ENCODE measurements at places on chromosomes 16 and 17. TPM values are rescaled to one million over a fixed set of nuclear protein-coding genes. Genes with fewer than 3 reads are reported as not detected.

Gene KRT33A
- not detected for total RNA-seq

DNA sequence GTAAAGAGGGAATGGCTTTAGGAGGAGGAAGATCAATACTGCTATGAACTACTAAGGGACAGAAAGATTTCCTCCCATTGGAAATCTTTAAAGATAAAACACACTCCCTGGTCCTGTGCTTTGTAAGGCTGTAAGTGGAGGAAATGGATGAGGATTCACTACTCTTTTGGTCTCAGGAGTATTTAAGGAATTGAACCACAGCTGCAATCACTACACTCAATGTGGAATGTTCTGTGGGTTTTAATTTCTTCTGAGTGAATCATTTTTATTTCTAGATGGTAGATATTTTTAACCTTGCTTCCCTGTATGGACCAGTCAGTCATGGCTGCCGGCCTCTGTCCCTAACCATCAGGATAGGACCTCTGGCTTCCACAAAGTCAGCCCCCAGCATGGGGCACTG, 65.6 kb downstream of the SDR42E1 start:
- no peak for DNase-seq

GRCh38 chr17:28166478-28166877, 124.0 kb downstream of the NLK start:
- no peak for DNase-seq

Gene STAT5A
- total RNA-seq: 91.0 TPM

DNA sequence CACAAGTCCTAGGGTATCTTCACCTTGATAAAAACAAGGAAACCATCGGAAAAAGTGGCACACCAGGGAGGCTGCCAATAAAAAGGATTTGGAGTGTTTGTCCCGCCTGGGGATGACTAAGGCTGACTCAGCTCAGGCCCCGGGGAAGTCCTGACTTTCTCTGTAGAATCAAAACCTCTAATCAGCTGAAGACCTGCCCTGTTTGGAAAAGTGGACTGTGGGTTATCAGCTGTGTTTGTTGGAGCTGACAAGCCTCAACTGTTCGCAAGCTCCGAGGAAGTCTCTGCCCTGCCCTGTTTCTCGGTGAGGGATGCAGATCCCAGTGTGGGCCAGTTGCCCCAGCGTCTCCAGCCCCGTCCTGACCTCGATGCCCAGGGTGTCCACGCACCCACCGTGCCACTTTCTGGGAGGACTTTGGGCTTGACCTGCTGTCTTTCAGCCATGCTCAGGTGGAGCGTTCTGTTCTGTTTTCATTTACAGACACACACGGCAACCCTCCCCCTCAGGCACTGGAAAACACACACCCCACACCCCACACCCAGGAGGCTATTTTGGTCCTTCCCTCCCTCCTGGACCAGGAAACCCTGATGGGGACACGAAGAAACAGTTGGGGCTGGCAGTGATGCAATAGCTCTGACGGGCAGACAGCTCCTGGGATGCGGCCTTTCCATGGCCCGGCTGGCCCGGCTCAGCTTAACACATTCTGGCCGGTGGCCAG, 27.6 kb upstream of the PITPNA start:
- no peak for DNase-seq

DNA sequence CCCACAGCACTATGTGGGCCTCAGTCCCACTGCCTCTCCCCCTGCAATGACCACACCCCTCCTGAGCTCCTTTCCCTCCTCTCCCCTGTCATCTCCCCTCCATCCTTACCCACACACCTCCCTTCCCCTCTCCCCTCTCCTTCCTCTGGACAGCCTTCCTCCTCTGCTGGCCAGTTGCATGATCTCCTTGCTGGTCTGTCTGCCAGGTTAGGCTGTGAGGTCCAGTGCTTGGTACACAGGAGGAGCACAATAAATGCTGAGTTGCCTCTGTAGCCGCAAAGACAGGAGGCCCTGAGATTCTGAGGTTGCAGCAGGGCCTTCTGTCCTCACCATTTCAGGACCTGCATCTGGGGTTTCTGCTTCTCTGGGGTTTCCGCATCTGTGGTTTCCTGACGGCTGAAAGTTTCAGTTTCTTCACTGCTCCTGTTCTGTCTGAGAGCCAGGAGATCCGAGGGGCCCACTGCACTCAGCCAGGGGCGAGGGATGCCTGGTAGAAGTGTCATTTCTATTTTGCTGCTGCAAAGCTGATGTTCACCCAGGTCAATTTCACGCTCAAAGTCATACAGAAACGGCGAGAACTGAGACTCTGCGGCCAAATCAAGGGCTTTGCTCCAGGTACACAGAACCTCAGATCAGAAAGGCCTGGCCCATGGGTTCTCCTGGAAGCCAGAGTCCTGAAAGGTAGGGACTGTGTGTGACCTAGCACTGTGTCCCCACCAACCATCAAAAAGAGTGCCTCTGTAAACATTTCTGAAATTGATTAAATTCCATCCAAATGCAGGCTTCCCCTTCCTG, 4.6 kb upstream of the SLC12A3 start:
- DNase-seq: no peak

GRCh38 chr16:54246454-54246821, 40.1 kb downstream of the IRX3 start:
- no peak for DNase-seq

GRCh38 chr17:74374858-74375257, 7.6 kb downstream of the GPR142 start:
- no peak for DNase-seq

DNA sequence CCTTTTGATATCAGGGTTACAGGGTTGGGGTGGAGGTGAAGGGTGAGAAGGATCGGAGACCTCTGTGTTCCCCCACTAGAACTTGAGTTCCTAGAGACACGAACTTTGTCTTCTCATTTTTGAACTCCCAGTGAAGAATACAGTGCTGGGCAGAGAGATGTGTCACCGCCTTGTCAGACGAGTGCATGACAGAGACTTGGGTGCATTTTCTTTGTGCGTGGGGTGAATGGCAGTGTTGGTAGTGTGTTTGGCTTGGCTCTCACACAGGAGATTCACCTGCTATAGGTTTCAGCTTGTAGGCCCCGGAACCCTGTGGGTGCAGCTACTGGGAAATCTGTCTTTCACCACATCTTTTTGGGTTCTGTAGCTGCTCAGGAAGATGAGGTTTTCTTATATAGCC, 40.0 kb upstream of the CCR7 start:
- no peak for DNase-seq

GRCh38 chr16:78664811-78665772, 565.6 kb downstream of the WWOX start:
- no peak for DNase-seq

Gene CLEC19A
- not detected for total RNA-seq

DNA sequence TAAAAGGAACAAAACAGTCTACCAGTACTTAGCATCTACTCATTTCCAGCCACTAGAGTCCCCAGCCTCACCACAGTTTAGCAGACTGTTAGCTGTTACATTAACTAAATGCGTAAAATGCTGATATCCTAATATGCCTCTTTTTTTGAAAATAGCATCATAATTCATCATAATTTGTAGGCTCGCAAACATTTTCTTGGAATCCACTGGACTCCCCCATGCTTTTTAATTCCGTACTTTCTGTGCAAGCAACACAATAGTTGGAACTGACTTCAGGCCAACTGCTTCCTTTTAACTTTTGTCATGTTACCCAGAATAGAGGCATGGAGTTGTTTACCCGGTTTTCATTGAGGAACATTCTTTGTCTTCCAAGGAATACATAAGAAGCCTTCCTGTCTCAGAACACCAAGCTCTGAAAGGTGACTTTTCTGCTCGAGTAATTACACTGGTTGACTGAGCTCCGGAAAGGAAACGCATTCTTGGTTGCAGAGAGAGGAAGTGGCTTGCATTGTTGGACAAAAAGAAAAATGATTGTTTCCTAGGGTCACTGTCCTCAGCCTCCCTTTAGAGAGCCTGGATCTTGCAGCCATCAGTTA, 30.9 kb upstream of the SEC14L1 start:
- DNase-seq: no peak

GRCh38 chr16:1084971-1085370, 11.1 kb downstream of the C1QTNF8 start:
- no peak for DNase-seq

Gene MILR1
- total RNA-seq: 6.5 TPM

- no peak for DNase-seq
Observed at GRCh38 chr16:77541165-77541564, 106.3 kb upstream of the ADAMTS18 start.

- no peak for DNase-seq
Observed at GRCh38 chr17:49277638-49278037, 47.1 kb upstream of the PHOSPHO1 start.

Gene HOXB4
- 5.0 TPM for total RNA-seq

GRCh38 chr16:89201439-89202377, 1.4 kb upstream of the SLC22A31 start:
- DNase-seq: peak; percentile 75

- DNase-seq: no peak
Observed at GRCh38 chr17:40099619-40100418, 570 bp downstream of the NR1D1 start.

DNA sequence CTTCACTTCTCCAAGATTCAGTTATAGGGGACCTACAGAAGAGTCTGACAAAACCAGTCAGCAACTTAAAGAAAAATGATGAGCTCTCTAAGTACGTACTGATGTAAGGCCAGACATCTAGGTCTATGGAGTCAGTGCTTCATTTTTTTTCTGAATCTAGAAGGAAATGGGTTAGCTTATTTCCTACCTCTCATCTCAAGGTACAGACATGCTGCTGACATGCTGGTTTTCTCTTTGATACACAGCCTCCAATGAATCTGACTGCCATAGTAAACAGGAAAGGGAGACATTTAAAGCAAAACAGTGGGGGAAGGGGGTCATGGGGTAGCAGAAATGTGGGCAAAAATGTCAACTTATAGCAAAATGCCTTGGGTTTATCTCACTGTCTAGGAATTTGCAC, 16.4 kb downstream of the CDR2 start:
- no peak for DNase-seq

DNA sequence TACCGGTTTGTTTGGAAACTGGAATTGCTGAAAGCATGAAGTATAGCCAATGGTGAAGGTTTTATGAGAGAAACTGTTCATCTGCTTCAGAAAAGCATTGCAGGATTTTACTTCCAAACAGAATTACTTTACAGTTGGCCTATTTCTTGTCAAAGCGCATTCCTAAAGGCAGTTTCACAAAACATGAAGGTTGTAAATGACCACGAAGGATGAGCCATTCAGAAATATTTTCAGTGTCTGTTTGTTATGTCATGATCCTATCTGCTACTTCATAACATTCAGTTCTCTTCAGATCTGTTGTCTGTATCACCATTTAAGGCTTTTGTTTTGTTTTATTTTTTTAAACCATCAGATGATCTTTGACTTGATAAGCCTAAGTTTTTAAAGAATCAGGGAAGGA, 45.7 kb downstream of the AATF start:
- DNase-seq: no peak

DNA sequence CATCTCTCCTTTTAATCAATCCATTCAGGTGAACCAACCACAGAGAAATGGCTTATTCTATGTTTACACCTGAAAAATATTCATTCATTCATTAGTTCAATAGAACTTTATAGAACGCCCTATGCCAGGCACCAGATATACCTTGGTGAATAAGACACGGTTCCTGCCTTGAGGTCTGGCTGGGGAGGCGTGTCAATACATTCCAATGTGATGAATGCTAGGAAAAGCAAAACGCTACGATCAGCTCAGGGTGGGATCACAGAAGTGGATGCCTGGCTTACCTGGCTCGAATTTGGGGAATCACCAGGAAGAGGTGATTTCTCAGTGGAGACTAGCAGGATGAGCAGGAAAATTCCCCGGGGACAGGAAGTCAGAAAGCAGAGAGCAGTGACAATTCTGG, 17.5 kb upstream of the WFIKKN2 start:
- no peak for DNase-seq

DNA sequence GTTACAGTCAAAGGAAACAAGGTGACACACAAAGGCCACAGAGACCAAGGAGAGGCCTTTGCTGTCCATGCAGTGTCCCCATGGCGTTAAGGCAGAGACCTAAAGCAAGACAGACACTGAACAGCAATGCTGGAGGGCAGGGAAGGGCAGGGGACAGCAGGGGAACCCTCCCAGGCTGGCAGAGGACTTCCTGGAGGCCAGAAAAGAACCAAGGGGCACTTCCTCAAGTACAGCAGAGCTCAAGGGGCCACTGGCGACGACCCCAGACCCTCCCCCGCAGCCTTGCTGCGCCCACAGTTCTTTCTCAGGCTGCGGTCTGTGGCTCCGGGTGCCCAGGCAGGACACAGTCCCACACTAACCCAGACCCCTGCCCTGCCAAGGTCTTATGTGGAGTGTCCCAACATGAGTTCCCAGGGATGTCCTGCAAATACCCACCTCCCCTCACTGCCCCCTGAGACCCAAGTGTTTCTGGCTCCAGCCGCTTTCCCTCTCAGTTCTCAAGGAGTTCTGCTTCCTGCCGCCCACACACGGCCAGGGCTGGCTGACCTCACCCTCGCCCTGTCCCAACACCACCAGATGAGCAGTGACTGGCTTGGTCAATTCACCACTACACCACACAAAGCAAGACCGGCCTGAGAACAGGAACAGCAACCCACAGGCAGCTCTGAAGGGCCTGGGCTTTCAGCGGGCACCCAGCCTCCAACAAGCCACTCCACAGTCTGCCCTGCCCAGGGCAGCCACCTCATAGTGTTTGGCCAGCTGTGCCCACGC, 4.2 kb downstream of the CLCN7 start:
- DNase-seq: no peak

GRCh38 chr16:52465711-52466267, 81.2 kb downstream of the TOX3 start:
- DNase-seq: no peak

Gene CDH5
- total RNA-seq: 26.0 TPM

- DNase-seq: peak; percentile 43
Observed at GRCh38 chr16:15601212-15601879, 41.6 kb downstream of the MARF1 start.

GRCh38 chr17:38417210-38417951, 10.9 kb upstream of the ARHGAP23 start:
- peak; percentile 72 for DNase-seq

- DNase-seq: no peak
Observed at GRCh38 chr17:6981426-6981825, 14.4 kb upstream of the ALOX12 start.

- no peak for DNase-seq
Observed at GRCh38 chr17:58822148-58823050, 66.7 kb downstream of the PPM1E start.

Gene HSD11B2
- total RNA-seq: 3.9 TPM

GRCh38 chr17:39740357-39741111, 2.8 kb downstream of the GRB7 start:
- no peak for DNase-seq

Gene PRCD
- 6.1 TPM for total RNA-seq

DNA sequence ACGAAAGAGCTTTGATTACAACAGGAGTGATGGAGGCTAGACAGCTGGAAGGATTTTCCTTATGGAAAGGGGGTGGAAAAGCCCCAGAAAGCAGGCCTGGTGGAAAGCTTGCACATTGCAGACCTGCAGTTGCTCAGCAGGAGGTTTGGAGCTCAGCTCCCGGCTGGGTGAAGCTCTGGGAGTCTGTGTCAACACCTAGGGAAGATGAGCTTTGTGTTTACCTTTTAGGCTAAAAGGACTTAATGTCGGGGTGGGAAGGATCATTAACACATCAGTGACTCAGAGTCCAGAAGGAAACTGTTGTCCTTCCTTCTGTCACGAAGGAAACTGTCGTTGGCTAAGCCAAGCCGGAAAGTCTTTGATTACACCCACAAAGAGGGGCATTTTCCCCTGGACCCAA, 48.2 kb downstream of the RAP1GAP2 start:
- DNase-seq: no peak

GRCh38 chr17:78675836-78676235, 98.6 kb upstream of the DNAH17 start:
- no peak for DNase-seq

Gene SLC6A2
- 0.14 TPM for total RNA-seq

- no peak for DNase-seq
Observed at GRCh38 chr16:19003935-19004334, 20.2 kb downstream of the TMC7 start.

- DNase-seq: no peak
Observed at GRCh38 chr17:60303406-60304099, 88.4 kb downstream of the USP32 start.
